Activated gamma-delta T cell (primary cell): ENCODE measurements at places on chromosomes 16 and 17.

DNA sequence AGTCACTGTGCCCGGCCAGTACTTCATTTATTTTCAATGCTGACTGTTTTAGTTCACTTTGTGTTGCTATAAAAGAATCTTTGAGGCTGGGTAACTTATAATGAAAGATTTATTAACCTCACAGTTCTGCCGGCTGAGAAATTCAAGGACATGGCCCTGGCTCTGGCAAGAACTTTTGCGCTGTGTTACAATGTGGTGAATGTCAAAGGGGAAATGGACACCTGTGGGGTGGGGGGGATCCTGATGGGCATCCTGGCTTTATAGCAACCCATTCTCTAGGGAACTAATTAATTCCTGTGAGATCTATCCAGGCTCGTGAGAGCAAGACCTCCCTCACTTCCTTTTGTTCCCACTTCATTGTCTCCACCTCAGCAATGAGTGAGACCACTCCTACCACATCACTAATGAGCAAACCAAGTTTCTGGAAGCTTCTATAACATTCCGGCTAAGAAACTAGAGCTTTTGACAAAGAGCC lies 17.1 kb upstream of the CDH3 start:
- no peak for DNase-seq

- no peak for DNase-seq
These were observed 199.1 kb upstream of the GSE1 start for GRCh38 chr16:85413691-85414663.

- no peak for DNase-seq
These were observed 643.6 kb downstream of the HS3ST4 start for GRCh38 chr16:26335236-26335853.

DNA sequence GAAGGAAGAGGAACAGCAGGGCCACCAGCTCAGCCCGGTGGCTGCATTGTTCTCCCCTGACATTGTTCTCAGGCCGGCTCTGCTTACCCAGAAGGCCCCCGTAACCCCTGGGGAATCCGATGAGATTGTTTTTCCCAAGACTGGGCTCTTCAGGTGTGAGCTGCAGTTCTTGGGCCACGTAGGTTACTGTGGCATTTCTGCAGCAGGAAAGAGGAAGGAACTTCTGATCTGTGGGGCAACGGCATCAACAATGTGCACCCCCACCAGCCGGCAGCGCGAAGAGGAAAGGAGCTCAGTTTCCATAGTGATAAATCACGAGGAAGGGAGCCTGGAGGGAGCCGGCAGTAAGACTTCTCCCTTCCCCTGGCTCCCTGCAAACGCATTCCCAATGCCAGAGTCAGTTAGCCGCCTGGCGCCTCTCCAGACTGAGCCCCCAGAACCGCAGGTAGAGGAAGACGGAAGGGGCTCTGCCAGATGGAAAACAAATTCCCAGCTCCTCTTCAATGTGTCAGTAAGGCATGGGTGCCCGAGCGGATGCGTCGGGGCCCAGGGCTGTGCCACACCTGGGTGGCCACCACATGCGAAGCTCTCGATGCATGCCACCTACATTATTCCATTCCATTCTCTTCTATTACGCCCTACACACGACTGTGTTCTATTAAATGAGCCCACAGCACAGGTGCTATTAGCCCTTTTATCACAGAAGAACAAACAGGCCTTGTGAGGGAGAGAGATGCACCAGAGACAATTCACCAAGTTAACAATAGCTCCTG lies 21.5 kb upstream of the PECAM1 start:
- no peak for DNase-seq
